ENCODE measurements at places on chromosomes 2 and 18.

DNA sequence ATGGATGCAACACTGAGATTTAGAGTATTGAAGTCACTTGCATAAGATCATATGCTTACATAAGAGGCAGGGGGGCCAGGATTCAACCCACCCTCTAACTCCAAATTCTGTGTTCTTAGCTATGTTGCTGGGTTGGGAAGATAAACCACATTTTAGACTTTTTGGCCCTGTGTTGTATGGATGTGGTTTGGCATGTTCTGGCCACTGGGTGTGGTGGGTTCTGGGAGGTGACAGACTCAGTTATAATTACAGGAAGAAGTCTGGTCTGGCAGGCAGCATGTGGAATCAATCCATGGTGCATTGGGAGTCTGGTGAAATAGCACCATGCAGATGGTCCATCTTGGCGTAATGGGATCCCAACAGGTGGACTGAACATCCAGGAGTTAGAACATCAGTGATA is 138.9 kb downstream of the LTBP1 start:
- no peak for DNase-seq

- DNase-seq: no peak
These were observed 44.7 kb downstream of the FER1L5 start for GRCh38 chr2:96687266-96687665.

DNA sequence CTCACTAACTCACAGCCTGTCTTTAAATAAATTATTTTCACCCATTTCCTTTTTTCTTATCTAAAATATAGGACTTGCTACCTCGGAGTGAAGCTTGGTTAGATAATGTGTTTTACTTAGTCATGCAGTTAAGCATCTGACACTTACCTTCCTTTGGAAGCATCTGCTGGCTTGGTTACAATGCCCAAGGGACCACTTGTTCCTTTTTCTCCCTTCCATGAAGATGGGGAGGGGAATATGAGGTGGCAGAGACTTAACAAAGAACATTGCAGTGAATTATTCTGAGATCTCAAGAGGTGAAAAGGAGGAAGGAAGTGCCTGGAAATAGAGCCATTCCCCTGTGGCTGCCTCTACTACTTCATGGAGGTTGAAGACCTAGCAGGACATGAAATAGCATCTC is 145.4 kb upstream of the FOSL2 start:
- DNase-seq: no peak

GRCh38 chr2:9466147-9466683 is 8.1 kb upstream of the IAH1 start:
- no peak for DNase-seq

DNA sequence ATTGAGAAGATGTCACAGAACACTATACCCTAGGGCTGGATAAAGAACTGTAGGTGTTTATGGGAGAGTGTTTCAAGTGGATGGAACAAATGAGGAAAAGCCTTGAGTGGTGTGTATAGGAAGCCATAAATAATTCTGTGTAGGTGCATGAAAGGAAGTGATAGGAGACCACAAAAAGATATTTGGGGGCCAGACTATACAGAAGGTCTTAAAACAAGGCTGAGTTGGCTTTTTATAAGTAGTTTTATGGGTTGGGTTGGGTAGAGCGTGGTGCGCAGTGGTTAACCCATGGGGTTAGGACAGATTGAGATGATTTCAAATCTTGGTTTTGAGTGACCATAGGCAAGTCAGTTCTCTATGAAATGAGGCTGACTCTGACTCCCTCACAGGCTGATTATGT is 110.5 kb downstream of the PKP4 start:
- no peak for DNase-seq

DNA sequence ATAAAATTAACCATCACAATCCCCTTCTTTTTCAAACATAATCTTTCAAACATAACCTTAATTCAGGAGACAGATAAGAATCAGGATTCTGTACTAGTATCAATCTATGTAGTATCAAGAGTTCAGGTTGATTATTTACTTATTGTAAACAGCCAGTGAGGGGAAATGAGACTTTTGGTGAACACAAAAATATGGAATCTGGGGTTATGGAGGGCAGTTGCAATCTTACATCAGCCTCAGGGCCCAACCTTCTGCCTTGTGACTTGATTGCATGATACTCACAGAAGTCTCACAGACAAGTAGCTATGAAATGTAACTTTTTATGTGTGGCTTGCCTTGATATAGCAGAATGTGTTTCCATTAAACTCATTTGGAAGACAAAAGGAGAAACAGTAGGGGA is 262.7 kb upstream of the THSD7B start:
- DNase-seq: no peak
